ENCODE measurements at places on chromosomes 6 and 20. TPM values are rescaled to one million over a fixed set of nuclear protein-coding genes. Genes with fewer than 3 reads are reported as not detected.

GRCh38 chr6:157766901-157767774 is 55.9 kb upstream of the SNX9 start:
- no peak for DNase-seq

GRCh38 chr6:157291356-157291755 is 32.0 kb downstream of the TMEM242 start:
- DNase-seq, result no peak

The GPR6 gene
- total RNA-seq, result not detected

GRCh38 chr6:81890846-81891245 is 138.4 kb upstream of the TENT5A start:
- no peak for DNase-seq

DNA sequence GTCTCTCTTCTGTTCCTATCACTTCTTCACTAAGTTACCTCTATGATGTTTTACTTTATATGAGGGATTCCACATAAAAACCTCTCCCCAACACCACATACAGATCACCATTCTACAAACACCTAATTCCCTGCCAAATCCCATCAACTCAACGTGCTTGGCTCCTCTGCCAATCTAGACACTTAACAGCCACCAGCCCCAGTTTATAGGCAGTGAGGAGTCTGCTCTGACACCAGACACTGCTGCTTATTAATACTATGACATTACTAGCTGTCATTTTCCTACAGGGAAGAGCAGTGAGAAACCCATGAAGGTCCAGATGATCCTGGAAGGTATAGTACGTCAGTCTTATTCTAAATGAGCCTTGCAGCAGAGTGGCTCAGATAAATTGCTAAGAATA is 104.3 kb downstream of the CHD6 start:
- no peak for DNase-seq

DNA sequence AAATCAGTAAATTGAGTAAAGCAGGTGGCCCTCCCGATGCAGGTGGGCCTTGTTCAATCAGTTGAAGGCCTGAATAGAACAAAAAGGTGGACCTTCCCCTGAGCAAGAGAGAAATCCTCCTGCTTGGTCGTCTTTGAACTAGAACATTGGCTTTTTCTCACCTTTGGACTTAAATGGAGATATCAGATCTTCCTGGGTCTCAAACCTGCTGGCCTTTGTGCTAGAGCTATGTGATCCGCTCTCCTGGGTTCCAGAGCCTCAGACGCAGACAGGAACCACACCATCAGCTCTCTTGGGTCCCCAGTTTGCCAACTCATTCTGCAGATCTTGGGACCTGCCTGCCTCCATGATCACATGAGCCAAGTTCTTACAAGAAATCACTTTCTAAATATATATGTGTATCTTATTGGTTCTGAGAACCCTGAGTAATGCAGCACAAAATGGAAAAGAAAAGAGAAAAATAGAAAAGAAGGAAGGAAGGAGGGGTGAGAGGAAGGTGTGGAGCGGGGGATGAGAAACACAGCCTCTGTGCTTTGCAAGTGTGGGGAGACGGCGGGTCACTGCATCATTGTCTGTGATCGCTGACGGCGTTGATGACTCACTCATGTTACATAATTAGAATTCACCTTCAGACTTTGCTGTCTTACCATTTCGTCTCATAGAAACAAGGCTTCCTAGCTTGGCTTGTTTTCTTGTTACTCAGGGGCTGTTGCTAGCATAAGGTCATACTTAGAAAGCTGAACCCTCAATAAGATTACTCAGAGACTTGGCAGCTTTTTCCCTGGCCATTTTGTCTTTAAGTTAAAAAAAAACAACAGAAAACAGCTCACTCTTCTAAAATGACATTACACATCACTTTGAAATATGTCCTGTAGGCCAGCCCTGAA is 85.7 kb upstream of the NEDD9 start:
- peak; percentile 91 for DNase-seq

- no peak for DNase-seq
These were observed 20.8 kb downstream of the TOP1 start for GRCh38 chr20:41049451-41049850.

GRCh38 chr6:116948533-116949304 is 71.7 kb downstream of the RFX6 start:
- peak; percentile 30 for DNase-seq

DNA sequence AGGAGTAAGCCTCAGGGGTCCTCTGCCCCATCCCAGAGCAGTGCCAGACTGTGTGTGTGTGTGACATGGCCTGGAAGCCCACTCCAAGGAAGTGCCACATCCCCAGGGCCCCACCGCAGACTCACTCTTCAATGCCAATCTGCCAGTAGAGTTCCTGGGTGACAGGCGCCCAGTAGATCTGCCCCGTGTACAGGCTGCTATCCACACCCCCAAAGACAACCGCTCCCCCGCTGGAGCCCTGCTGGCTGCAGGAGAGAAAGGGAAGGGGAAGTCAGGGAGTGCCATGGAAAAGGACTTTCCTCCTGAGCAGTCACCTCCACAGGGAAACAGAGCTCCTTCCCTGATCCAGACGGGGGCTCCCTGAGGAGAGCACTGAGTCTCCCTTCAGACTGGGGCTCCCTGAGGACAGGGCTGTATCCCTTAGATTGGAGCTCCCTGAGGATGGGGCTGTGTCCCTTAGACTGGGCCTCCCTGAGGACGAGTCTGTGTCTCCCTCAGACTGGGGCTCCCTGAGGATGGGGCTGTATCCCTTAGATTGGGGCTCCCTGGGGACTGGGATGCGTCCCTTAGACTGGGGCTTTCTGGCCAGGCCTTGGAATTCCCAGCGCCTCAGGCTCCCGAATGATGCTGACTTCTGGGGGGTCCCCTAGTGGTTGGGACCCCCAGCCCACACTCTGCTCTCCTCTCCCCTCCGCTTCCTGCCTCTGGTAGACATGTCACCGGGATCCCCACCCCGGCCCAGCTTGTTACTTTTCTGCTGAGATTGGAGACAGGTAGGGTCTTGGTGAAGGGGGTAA is 5.2 kb upstream of the TFEB start:
- no peak for DNase-seq

- no peak for DNase-seq
These were observed 40.4 kb downstream of the ADTRP start for GRCh38 chr6:11738234-11738633.

GRCh38 chr6:41269716-41270115 is 16.8 kb downstream of the TREM1 start:
- no peak for DNase-seq

DNA sequence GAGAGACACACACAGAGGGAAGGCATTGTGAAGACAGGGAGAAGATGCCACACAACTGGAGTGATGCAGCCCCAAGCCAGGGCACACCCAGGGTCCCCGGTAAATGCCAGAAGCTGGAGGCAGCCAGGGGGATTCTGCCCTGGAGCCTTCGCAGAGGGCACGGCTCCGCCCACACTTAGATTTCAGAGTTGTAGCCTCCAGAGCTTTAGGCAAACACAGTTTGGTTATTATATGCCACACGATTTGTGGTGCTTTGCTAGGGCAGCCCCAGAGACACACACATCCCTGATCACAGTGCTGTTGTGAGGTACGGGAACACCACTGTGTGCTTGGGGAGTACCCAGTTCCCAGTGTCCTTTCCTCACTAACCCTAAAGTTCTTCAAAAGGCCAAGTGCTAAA is 280.6 kb downstream of the SMOC2 start:
- DNase-seq, result no peak

DNA sequence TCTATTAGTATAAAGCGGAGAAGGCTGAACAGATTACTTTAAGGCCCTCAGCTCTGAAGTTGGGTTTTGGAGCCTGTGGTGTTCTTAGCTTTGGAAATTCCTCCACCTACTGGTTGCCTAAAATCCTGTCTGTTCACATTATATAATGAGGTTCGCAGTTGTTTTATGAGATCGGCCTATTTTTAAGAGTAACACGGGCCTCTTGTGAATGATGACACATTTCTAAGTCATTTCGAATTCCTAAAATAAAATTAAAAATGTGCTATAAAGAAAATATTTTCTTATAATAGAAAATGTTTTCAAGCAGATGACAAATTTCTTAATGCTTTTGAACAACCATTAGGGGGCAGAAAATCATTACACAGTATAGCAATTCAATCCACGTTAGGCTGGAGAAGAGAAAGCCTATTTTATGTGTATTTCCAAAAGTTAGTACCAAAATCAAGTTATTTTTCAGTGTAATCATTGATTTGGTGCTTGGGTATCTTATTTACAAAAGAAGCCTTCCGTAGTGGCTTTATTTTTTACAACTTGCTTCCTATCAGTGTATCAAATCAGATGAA is 15.8 kb upstream of the FAM8A1 start:
- DNase-seq, result peak; percentile 79

GRCh38 chr6:149683256-149683859 is 34.5 kb downstream of the LATS1 start:
- DNase-seq, result no peak

DNA sequence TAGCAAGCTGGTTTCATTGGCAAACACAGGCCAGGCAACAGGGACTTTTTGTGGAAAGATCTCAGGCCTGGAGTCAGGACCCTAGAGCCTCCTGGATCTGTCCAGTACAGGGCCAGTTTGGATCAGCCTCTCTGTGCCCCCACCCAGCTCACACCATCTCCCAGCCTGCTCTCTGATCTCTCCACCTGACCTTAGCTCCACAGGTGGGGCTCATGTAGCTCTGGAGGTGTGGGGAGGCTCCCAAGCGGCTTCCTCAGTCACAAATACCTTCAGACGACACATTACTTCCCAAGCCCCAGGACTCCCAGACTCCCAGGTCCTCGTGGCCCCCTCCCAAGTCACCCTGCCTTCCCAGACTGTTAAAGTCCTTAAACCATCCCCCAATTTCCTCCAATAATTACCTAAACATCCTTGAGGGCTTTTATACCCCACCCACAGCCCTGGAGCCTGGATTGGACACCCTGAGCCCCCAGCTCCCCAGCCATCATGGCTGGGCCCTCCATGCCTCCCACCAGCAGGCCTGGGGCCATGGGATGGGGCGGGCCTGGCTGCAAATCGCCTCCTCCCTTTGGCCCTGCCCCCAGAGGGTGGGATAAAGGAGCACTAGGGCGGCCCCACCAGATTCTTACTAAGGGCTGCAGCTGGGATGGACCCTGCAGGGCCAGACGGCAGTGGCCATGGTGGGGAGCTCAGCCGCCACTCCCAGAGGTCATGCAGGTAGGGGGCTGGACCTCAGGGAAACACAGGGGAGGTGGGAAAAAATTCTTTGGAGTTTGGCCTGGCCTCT is 15.9 kb upstream of the FANCE start:
- DNase-seq, result no peak

DNA sequence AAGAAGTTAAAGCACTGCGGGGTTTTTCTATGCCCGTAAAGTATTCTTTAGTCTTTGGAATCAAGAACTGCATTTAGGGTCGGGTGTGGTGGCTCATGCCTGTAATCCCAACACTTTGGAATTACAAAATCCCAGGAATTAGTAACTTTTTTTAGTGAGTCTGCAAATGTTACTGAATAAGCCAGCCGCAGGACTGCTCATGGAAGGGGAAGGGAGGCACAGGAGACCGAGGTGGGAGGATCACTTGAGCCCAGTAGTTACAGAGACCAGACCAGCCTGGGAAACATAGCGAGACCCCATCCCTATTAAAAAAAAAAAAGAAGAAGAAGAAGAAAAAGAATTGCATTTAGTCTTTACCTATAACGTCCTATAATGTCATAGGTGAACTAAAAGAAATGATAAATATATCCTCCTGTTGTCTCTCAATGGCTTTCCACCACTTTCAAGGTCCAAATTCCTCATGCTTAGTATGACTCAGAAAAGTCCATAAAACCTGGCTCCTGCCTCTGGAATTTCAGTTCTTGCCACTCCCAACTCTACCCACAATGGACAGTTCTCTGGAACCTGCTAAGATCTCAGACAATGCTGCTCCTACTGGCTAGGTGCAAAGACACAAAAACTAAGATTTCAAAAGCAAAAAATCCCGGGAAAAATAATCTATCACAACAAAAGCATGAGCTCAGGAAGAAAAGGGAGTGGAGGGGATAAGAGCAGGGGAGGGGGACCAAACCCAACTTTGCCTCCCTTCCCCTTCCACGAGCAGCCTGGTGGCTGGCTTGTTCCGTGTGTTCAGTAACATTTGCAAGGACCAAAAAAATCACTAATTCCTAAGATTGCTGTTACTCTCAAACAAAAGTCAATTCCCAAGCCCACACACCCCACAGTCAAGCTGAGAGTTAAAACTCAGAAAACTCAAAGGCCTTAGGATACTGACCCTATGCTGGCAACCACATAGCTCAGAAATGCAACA is 39.0 kb downstream of the B4GALT5 start:
- peak; percentile 79 for DNase-seq

DNA sequence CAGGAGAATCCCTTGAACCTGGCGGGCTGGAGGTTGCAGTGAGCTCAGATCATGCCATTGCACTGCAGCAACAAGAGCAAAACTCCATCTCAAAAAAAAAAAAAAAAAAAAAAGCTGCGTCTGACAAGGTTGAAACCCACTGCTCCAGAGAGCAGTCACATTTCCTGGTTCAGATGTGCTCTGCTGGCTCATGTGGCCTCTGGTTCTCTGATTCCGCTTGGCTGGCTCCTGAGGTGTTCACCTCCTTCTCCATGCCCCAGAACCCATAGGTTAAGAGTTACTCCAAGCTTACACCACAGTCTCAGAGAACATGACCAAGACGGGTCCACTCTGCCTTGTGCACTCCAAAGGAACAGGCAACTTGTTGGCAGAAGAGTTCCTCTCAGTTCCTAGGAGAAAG is 8.8 kb upstream of the CNR1 start:
- no peak for DNase-seq

DNA sequence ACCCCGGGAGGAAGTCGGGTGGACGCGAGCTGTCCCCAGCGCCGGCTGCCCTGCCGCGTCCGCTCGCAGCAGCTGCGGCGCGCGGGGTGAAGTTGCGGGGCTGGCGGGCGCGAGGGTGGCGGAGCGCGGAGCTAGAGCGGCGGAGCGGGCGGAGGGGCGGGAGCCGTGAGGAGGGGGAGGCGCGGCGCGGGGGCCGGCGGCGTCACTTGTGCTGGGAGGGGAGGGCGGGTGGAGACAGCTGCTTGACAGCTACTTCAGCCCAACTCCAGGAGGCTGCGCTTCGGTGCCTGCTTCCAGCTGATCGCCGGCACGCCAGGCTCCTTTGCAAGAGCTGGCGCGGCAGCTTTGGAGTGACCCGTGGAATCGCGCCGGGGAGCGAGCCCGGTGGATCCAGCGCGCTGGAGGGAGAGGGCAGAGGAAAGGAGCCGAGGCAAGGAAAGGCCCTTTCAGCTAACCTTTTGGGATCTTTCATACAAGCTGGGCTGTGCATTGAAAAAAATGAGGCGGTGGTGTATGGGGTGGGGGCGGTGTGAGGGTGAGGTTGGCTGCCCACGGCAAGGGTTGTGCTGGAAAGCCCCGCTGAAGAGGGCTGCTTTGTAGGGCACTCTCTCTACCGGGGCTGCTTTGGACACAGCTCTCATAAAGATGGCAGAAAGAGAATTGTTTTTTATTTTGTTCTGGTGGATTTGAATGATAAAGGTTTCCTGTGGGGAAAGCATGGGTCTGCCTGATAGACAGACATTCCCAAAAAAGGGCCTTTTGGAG is 24.6 kb downstream of the RIPOR2 start:
- DNase-seq, result peak; percentile 70
